ENCODE measurements at places on chromosomes 6 and 20.

DNA sequence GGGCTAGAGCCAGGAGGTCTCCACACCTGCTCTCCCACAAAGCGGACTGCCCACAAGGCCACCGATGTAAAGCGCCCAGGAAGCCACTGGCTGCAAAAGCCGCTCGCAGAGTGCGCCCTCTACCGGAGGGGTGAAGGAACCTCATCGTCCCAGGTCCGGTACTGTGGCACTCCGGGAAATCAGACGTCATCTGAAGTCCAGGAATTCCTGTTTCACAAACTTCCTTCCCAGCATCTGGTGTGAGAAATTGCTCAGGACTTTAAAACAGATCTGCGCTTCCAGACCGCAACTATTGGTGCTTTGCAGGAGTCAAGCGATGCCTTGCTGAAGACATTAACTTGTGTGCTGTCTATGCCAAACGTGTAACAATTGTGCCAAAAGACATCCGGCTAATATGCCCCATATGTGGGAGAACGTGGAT lies 115.1 kb upstream of the ARID1B start:
- DNase-seq, result no peak

DNA sequence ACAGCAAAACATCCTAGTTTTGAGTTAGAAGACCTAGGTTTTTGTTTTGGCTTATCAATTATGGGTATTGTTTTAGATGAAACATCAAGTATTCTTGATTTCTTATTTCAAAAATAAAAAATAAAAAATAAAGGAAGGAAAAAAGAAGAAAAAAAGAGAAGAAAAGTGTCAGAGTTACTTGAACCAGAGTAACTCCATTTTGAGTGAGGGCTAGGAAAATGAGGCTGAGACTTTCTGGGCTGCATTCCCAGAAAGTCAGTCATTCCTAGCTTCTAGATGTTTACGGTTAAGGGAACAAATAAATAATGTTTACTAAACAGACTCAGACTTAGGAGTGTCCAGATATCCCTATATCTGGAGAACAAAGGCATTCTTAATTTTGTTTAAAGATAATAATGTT lies 45.3 kb upstream of the HFE start:
- no peak for DNase-seq

GRCh38 chr6:94372229-94372628 lies 952.9 kb upstream of the EPHA7 start:
- DNase-seq, result no peak

DNA sequence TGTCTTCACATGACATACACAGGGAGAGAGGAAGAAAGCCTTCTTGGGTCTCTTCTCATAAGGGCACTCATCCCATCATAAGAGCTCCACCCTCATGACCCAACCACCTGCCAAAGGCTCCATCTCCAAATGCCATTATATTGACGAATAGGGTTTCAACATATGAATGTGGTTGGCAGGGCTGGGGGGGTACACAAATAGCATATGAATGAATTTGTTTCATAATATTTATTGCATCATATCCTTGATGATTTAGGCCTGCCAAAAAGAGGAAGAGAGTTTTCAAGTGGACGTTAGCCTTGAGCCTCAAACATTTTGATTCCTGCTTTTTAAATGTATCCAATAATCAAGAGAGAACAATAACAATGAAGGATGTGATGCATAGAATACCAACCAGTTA lies 26.2 kb upstream of the OPRM1 start:
- DNase-seq, result no peak

- DNase-seq, result no peak
Observed at GRCh38 chr20:57289391-57290177, 23.1 kb upstream of the BMP7 start.

DNA sequence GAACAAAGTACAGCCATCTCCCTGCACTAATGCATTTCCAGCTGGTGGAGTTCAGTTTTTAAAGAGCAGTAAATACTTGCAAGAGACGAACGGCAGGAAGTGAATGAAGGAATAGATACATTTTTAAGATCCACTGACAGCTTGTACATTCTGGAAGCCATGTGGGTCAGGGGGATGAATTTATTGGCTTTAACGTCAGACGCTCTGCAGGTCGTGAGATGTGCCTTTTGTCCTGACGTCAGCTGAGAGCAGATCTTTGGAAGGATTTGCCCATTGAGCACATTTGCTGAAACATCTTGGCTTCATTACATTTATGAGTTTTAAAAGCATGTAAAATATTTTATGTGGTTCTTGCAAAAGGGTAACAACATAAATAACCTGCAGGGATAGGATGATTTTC lies 29.5 kb upstream of the SALL4 start:
- no peak for DNase-seq

DNA sequence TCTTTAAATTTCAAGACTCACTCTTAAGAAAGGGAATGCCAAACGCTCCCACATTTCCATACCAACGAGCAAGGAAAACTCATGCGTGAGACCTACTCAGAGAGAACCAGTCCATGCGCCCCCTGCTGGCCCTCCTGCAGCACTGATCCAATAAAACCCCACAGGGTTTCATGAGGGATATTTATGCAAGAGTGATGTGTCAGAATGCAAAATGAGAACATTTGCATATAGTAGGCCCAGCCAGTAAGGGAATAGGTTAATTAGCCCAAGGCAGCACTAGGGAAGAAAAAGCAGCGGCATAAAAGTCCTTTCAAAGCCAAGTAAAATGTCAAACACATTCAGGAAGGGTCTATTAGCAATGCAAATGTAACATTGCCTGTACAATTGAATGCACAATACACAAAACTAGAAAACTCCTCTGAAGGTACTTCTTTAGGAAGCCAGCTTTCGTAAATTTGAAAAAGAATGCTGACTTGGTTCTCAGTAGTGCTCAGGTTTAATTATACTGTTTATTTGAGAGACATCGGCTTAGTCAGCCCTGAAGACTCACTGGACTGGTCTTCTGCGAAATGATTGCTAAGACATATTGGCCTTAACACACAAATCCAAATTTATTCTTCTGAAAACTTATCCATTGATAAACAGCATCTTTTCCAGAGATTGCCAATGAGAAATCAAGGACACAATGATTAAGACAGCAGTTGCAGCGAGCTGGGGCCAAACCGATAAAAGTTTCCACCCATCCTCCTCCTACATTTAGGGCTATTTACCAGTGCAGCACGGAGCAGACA lies 93.2 kb downstream of the GMPR start:
- peak; percentile 79 for DNase-seq

- DNase-seq, result no peak
Observed at GRCh38 chr6:46186583-46186982, 15.8 kb upstream of the ENPP5 start.

DNA sequence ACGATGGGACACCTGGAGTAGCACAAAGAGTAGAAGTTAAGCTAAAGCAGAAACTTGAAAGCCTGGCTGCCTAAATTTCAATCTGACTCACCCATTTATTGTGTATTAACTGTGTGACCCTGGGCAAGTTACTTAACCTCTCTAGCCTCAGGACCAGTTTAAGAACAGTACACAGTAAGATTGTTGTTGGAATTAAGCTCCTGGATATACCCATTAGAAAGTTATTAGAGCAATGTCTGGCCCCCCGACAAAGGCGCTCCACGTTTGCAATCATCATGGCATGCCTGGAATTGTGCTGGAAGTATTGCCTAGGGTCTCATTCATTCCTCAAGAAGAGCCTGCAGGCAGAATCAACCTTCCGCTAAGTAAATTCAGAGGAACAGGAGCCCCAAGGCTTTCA lies 1.4 kb downstream of the SDC4 start:
- DNase-seq, result no peak

GRCh38 chr6:133184798-133185372 lies 56.3 kb upstream of the EYA4 start:
- DNase-seq, result no peak

DNA sequence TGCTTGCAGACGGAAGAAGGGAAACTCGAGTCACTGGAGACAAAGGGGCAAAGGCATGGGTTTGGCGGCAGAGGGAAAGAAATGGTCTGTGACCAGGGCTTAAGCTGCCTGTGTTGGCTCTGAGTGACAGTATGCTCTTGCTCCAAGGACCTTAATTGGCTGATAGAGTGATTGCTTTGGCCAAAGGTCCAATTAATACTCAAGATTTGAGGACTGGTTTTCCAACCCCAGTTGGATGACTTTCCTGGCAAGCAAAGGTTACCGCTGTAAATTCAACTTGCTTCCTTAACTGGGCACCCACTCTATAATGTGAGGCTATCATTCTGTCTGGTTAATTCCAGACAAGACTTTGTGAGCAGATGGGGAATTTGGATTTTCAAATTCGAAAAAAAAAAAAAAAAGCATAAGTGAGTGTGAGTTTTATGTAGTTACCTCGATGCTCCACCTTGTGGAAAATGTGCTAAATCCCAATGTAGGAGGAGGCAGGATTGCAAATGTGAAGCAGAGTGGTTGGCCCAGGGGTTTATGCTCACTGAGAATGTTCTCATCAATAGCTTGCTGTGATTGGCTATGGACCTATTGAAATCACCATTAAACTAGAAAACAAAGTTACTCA lies 150.7 kb upstream of the GMDS start:
- no peak for DNase-seq

- no peak for DNase-seq
Observed at GRCh38 chr20:51695574-51696303, 72.5 kb downstream of the ATP9A start.

DNA sequence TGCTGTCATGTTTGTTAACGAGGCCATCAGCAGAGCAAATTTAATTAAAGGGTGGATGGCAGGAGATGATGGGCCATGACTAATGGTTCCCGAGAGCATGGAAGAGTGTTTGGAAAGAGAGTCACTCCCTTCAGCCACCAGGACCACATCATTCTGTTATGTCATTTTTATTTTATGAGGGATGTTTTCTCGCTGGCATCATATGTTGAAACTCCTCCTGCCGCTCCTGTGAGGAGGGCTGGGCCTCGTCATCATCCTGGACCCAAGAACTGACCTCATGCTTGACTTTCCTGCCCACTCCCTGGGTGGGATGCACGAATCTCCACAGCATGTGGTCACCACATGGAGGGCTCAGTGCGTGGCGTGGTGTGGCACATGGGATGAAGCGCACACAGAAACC lies 86.4 kb upstream of the FRMD1 start:
- DNase-seq, result no peak

DNA sequence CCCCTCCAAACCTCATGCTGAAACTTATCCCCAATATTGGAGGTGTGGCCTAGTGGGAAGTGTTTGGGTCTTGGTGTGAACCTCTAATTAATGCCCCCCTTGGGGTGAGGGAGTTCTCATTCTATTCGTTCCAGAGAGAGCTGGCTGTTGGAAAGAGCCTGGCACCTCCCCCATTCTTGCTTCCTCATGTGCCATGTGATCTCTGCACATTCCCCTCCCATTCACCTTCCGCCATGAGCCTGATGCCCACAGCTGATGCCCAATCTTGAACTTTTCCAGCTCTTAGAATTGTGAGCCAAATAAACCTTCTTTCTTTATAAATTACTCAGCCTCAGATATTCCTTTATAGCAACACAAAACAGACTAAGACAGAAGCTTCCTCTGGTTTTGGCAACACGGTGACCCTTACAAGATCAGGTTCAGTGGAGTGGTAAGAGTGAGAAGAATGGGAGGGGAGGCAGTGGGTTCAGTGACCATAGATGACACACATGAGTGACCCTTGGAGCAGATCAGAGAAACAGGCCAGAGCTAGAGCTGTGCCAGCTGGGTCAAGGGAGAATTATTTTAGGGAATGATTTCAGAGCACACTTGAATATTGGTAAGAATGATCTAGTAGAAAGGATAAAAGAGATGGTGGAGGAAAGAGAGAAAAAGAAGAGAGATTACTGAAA lies 176.4 kb downstream of the LY86 start:
- DNase-seq, result no peak

GRCh38 chr6:56953597-56954402 lies 1.1 kb upstream of the BEND6 start:
- no peak for DNase-seq

- DNase-seq, result no peak
Observed at GRCh38 chr6:125832391-125833117, 41.8 kb downstream of the NCOA7 start.

- no peak for DNase-seq
Observed at GRCh38 chr6:168117942-168118341, 38.9 kb upstream of the FRMD1 start.

- no peak for DNase-seq
Observed at GRCh38 chr6:135066806-135067205, 12.2 kb upstream of the HBS1L start.

DNA sequence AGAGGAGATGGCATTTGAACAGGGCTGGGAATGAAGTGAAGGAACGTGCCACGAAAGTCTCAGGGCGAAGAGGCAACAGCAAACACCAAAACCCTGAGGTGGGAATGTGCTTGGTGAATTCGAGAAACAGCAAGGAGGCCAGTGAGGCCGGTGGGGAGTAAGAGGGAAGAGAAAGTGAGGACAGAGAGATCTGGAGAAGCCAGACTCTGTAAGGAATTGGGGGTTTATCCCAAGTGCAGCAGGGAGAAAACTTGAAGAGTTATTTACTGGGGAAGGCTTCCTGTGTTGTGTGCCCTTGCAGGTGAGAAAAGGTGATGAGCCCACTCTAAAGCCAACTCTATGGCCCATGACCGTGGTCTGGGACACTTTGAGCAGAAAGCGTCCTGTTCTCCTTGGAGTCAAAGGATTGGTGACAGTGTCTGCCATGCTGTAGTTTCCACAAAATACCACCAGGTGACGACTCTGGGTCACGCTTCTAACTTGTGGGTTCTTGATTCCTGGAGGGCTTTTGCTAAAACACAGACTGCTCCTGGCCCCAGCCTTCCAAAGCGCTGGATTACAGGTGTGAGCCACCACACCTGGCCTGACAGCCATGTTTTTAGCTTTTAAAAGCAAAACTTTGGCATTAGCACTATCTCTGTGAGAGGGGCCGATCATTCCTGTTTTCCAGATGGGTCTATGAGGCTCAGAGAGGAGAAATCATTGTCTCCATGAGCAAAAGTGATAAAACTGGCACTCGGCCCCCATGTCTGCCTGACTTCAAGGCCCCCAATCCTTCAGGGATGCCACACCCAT lies 18.0 kb upstream of the CSNK2A1 start:
- peak; percentile 50 for DNase-seq

GRCh38 chr6:138450445-138450844 lies 46.4 kb downstream of the HEBP2 start:
- DNase-seq, result no peak

GRCh38 chr20:47622118-47622665 lies 120.5 kb downstream of the NCOA3 start:
- no peak for DNase-seq

DNA sequence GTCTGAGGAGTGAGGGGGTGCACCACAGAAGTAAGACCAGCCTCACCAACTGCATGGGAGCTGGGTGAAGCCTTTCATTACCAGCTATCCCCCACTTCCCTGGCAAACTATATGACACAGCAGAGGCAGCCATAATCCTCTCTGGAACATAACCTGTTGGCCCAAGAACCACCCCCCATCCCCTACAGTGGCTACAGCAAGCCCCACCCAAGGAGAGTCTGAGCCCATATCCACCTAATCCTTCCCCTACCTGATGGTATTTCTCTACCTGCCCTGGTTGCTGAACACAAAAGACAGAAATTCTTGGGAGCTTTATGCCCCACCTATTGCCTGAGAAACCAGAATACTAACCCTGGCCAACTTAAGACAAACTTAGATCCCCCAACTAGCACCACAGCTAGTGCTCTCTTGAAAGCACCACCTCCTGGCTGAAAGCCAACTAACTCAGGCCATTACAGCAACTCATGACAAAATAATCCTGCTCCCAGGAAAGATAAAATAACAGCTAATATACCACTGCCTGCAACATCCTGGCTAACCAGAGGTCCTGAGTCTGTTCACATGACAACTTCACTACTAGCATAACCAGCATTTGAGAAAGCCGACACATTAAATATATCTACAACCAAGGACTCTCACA lies 11.2 kb downstream of the RNGTT start:
- DNase-seq, result no peak
